ENCODE measurements at places on chromosomes 3 and 15. TPM values are rescaled to one million over a fixed set of nuclear protein-coding genes. Genes with fewer than 3 reads are reported as not detected.

DNA sequence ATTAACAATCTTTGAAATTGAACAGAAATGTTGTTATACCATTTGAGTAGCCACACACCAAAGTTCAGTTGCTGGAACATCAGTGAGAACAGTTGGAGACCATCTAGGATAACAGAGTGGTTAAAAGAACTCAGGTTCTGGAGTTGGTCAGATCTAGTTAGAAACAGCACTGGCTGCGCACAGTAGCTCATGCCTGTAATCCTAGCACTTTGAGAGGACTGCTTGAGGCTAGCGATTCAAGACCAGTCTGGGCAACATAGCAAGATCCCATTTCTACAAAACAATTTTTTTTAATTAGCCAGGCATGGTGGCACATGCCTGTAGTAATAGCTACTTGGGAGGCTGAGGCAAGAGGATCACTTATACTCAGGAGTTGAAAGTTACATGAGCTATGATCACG is 7.6 kb upstream of the PKM start:
- no peaks in the 10 kb centered on the region for H3K27me3 ChIP-seq
- H3K4me3 ChIP-seq, result no peak overlapping the region
- H3K27ac ChIP-seq, result no peak overlapping the region

DNA sequence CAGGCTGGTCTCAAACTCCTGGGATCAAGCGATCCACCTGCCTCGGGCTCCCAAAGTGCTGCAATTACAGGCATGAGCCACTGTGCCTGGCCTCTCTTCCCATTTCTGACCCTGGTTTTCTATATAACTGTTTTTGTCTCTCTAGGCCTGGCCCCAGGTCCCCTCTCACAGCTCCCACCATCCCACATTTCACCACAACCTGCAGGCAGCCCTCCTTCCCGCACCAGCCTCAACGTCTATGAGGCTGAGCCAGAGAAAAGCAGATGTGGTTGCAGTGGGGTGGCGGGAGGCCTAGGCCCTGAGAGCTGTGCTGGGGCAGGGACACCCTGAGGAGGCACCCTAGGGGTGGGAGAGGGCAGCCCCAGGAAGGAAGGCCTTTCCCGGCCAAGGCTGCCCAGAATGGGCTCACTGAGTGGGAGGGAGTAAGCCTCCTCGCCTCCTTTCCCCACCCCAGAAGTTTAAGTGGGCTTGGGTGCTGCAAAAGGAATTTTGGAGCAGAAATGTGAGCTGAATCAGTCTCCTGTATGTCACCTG is 99.7 kb downstream of the LSM3 start:
- H3K36me3 ChIP-seq, result no peaks in the 10 kb centered on the region
- no peak overlapping the region for H3K4me3 ChIP-seq
- no peak for DNase-seq
- peaks cover 6% of the 10 kb centered on the region for H3K27me3 ChIP-seq
- no peaks in the 10 kb centered on the region for H3K4me1 ChIP-seq

DNA sequence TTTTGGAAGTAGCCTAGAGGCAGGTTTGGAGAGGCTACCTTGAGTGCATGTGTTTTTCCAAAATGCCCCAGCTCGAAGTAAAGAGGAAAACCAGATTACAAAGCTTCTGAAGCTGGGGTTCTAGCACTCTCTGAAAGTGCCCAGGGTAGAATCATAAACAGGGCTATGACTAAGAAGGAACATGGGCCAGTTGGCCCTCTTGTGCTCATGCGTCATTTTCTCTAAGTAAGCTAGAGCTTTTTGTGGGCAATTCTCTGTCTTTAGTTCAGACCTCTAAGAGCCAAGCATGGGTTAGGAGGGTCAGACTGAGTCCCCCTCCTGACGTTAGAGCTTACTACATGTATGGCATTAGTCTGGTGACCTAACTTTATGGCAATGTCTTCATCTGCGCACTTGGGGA is 129.5 kb upstream of the UMPS start:
- no peaks in the 10 kb centered on the region for H3K4me1 ChIP-seq
- DNase-seq, result no peak
- no peak overlapping the region for H3K27ac ChIP-seq
- H3K4me3 ChIP-seq, result no peak overlapping the region
- H3K36me3 ChIP-seq, result no peaks in the 10 kb centered on the region

SOX14 gene
- not detected for polyA plus RNA-seq

AP3B2 gene
- polyA plus RNA-seq, result not detected
